ENCODE measurements at places on chromosomes 5 and 9.

GRCh38 chr9:96256800-96257199 is 45.2 kb downstream of the HSD17B3 start:
- DNase-seq = no peak

DNA sequence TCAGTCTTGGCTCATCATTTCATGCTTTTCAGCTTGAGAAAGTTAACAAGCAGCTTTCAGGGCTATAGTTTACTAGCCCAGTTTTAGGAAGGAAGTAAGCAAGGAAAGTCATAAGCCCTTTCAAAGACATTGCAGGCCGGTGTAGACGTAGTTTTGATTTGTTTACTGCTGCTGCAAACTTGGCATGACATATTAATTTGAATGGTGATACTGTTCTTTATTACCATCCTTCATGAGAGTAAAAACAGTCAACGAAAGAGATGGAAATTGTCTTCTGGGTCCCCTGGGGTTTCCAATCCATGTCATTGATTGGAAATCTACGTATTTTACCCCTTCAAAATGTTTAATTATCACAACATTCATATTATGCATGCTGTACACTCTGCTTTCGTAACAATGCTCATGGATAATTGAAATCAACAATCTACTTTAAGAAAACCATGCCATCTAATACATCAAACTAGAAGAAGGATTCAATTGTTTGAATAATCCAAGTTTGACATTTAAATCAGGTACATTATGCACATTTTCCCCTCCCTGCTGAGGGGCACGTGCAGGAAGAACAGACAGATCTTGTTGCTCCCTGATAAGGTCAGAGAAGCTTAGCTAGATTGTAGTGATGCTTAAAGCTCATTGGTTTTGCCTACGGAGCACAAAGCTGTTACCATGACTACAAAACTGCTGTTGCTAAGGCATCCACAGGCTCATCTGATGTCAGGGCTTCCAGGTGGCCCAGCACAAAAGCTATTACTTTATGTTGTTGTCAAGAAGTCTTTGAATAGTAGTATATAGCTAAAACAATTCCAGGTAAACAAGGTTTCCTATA is 139.9 kb upstream of the PRLR start:
- no peak for DNase-seq

- peak; percentile 93 for DNase-seq
Observed at GRCh38 chr5:90474235-90475107, at the start of the genes MBLAC2 and POLR3G. Gene MBLAC2 (minus strand): TSS chr5:90474771. CDS start chr5:90474292, 479 bp downstream. Gene POLR3G (plus strand): TSS chr5:90474864. CDS start chr5:90485568, 10,704 bp downstream.

- DNase-seq = no peak
Observed at GRCh38 chr9:22103685-22104575, 94.8 kb upstream of the CDKN2B start.

DNA sequence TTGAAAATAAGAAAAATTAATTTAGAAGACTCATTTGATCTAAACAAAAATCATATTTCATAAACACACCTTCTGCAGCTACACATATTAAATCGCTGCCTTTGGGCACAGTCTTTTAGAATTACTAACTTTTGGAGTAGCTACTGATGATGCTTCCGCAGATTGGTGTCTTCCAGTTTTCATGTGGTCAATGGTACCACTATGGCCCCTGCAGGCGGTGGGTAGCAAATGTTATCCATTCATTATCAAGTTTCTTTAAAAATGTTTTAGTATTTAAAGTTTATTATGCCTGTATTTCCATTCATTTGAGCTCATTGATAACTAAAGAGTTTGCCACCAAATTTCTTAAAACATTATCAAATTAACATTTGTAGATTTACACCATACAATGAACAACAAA is 122.9 kb upstream of the GRAMD2B start:
- no peak for DNase-seq

DNA sequence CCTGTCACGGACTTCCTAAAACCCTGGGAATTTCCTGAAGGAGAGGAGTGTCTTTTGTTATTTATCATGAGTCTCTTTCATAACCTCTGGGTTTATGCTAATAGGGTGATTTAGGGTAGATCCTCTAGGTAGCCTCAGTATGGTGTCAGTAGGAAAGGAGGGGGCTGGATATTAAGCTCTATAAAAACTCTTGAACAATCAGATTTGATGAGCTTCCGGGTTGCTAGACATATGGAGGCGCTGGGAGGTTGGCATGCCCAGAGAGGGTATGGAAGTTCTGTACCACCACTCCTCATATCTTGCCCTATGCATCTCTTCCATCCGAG is 15.6 kb upstream of the PTBP3 start:
- DNase-seq = no peak

GRCh38 chr5:134708301-134708700 is 30.0 kb upstream of the CAMLG start:
- DNase-seq = no peak

GRCh38 chr5:129125819-129126218 is 31.3 kb downstream of the ISOC1 start:
- DNase-seq = no peak

DNA sequence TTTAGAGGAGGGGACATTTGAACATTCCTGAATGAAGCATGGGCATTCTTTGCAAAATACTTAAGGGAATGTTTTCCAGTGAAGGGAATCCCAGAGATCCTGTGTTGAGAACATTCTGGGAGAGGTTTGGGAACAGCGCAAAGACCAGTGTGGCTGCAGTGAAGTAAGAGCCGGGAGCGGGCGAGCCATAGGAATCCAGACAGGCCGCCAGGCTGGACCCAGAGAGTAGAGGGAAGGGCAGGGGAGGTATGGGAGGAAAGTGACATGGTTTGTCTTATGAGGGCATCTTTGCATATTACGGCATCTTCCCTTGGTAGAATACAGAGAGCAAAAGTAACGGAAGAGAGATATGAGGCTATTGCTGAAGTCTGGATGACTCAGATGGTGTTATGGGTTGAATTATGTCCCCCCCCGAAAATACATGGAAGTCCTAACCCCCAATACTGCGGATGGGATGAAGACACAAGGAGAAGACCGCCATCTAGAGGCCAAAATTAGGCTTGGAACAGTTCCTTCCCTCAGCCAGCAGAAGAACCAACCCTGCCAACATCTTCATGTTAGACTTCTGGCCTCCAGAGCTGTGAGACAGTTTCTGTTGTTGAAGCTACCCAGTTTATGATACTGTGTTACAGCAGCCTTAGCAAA is 268.2 kb downstream of the MAST4 start:
- no peak for DNase-seq

DNA sequence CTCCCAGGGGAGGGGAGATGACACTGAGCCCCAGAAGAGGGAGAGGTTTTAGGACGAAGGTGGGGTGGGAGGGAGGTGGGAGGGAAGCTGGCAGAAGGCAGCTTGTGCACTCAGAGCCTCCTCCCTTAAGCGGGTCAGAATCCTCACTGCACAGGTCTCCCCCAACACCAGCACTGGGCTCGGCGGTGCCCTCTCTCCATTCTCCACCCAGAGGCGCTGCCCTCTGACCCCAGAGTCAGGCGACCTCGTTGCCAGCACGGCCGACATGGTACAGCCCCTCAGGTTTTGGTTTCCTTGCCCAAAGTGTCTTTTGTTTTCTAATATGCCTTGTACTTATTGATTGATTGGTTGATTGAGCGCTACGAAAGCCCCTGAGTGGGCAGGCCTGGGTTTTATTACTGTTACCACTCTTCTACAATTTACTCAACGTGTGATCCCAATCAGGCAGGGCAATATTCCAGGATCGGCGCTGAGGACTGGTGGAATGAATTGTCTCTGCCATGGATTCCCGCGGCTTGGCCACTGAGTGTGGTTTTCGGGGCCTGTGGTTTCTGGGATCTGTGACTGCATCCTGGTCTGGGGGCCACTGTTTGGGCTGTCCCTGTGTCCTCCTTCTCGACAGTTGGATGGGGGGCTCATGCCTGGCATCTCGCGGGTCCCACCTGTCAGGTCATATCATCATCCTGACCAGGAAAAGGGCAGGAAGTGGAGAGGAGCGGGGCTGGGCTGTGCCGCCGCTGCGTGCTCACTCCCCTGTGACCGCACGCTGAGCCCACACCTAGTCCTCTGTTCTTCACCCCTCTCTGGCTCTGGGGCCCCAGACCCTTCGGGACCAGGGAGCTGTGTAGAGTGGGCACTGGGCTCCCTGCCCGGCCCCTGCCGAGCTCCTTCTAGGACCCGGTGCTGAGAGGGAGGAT is 9.6 kb upstream of the FCN2 start:
- DNase-seq = no peak

GRCh38 chr9:136239983-136240330 is 5.7 kb downstream of the QSOX2 start:
- DNase-seq = no peak

- DNase-seq = no peak
Observed at GRCh38 chr5:23289162-23289561, 218.2 kb upstream of the PRDM9 start.

DNA sequence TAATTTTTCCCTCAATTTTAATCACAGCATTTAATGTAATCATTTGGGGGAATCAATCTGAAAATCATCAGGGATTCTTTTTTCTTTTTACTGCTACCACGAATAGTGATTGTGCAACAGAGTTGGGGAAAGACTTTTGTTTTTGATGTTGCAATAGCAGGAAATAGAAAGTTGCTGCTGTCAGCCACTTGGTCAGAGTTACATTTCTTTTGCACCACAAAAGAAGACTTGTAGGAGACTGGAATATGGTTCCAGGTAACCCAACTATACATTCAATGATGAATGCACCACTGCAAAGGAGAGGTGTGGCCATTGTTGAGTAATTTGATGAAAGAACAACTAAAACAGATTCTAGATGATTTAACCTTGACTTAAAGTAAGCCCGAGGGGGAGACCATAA is 46.3 kb upstream of the PALM2AKAP2 start:
- DNase-seq = no peak

DNA sequence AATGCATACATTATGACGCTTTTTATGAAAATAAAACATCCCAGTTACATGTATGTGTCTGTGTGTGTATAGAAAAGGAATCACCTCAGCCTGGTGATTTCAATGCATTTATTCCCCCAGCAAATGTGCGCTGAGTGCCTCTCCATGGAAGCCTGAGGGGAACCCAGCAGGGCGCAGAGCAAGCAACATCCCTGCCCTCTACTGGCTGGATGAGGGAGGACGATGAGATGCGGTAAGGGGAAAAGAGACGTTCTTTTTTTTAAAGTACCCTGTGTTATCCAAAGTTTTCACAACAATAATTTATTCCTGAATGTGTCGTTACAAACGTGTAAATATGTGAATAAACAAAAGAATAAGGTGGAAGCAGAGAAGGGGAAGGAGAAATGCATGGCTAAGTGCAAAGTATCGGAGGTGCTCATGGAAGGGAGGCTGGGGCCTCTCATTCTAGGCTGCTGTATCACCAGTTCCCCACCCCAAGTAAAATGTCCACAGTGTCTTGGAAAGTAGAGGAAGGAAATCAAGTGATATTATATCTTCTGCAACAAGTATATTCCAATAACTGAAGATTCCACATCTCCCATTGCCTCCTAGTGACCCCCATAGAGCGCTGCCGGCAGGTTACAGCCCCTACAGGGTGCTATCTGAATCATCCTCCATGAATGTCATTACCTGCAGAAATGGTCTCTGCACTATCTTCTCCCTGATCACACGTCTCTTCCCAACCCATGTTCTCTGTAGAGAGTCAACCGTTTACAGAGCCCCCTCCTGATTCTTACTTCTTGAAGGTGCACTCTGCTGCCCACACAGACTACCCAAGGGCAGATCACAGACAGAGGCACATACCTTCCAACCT is 13.0 kb upstream of the ABLIM3 start:
- DNase-seq = no peak

DNA sequence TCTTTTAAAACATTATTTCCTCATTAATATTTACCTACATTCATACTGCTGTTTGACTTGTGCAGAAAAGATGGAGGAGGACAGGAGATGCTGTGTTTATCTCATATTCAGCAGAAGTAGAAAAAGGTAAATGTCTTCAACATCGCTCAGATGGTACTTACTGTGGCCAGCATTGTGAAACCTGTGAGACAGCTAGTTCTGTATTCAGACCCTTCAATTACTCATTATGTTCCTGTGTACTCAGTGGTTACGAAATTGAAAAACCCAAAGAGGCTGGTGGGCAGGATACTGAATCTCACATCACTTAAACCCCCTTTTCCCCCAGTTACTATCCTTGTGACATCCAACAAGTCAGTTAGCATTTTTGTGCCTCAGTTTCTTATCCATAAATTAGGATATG is 216.0 kb downstream of the KDM4C start:
- no peak for DNase-seq

GRCh38 chr9:108755979-108756378 is 99.8 kb downstream of the ACTL7B start:
- DNase-seq = no peak

GRCh38 chr9:134928436-134929192 is 10.9 kb upstream of the FCN1 start:
- no peak for DNase-seq

DNA sequence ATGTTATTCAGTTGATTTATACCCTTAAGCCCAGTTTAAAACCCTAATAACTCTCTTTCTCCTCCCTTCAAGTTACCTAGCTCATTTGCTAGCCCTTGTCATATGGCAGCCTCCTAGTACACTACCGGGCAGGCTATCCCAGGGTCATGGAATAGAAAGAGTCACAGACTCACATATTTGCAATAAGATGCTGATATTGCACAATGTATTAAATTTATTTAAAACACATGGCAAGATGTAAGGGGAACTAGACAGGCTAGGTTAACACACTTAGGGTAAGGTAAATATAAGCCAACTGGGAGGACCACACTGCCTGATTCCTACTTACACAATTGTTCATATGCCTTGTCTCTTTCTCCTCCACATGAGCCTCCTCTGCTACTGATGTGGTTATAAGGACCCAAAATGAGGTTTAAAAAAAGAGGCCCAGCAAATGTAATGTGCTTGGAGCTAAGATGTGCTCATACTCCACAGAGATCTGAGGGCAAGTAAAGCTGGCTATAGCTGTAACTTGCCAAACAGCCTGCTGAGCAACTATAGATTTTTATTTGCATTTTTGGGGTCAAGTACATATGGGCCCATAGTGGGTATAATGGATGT is 130.0 kb downstream of the ENC1 start:
- DNase-seq = no peak

DNA sequence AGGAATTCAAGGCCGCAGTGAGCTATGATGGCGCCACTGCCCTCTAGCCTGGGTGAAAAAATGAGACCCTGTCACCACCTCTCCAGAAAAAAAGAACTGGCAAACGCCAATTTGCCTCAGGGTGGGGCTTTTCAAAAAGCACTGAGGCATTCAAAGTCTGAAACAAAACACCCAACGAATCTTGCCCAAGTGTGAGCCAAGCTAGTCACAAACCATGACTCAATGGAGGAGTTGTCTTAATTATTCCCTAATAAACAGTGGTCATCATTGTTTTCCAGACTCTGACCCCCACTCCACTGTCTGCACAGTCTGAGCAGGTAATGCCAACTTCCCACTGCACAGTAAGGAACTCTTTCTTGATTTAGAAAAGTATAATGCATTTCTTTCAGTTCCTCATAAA is 16.8 kb downstream of the FRMD3 start:
- DNase-seq = no peak

- no peak for DNase-seq
Observed at GRCh38 chr5:179118338-179118737, 58.2 kb downstream of the ZNF354C start.

DNA sequence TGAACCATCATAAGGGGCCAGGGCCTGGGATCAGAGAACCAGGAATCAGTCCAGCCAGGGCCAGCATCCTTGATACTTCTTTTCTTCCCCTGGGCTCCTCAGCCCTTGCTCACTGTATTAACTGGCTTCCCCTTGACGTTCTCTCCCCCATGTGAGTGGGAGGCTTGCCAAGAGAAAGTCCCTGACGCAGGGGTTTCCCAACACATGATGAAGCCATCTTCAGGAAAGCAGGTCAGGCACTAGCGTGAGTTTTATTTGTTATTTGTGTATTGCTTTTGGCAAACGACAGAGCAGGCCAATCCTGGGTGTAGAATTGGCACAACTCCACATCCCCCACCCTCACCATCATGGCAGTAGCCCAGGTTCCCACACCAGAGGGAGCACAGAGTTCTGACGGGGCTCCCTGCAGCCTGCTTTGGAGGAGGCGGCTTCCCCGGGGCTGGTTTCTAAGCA is 165.5 kb upstream of the NFIL3 start:
- DNase-seq = no peak

Measured in CD4-positive, alpha-beta T cell treated with Interleukin-6 at 100 ng/mL for 8 hours (primary cell).